ENCODE measurements at places on chromosomes 11 and 22. TPM values are rescaled to one million over a fixed set of nuclear protein-coding genes. Genes with fewer than 3 reads are reported as not detected.
A peak's percentile ranks its signal among the peaks of the same experiment; 100 is the strongest.

GRCh38 chr22:41478473-41478872, 9.6 kb downstream of the ACO2 start:
- DNase-seq: no peak

GRCh38 chr22:48780597-48781277, 1046.9 kb downstream of the BRD1 start:
- no peak for DNase-seq

DNA sequence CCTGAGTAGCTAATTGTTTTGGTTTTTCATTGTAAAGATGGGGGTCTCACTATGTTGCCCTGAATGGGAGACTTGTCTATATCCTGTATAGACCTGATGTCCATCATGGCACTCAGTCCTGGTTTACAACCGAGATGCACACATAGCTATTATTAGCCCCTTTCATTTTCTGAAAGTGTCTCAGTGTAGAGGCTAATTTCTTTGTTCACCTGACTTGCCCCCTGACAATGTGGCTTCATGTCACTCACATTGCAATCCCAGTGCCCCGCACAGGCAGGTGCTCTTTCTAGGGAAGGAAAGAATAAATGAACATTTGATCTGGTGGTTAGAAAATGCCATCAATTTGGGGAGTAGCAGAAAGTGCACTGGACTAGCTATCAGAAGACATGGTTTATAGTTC, 13.1 kb upstream of the KDM2A start:
- no peak for DNase-seq

PATE4 gene
- polyA plus RNA-seq: 0.35 TPM

CXCR5 gene
- polyA plus RNA-seq: 0.29 TPM

DNA sequence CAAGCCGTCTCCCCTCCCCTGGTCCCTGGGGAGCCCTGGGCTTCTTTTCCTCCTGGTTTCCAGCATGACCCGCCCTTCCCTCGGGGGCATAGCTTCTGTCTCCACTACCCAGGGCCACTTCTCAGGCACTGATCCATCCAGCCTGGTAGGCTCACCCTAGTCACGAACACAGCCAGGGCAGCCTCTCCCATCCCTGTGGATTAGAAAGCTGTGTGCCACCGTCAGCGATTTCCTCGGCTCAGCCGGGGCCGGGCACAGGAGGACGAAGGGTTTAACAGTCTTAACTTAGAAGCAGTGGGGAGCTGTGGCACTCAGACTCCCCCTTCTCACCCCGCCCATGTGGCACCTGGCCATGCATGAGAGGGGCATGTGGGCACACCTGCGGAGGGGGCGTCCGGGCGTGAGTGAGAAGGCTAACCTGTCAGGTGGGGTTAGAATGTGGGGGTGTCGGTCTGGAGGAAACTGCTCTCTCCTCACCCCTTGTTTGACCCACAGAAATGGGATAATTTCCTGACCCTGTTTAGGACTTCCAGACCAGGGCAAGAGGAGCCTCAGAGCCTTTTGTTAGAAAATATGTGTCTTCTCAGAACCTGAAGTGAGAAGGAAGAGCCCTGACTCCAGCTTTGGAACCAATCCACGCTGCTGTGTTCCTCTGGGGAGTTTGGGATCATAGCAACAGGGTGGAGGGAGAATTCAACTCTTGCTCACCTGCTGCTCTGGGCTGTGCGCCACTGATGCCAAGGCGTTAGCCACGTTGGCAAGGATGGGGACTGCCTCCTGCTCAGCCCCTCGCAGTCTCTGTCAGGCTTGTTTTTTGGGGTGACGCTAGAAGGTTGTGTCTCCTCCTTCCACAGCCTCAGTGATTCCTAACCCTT, 14.6 kb downstream of the GLB1L2 start:
- DNase-seq: no peak

TRIM48 gene
- not detected for polyA plus RNA-seq

- no peak for DNase-seq
Measured at GRCh38 chr11:69308491-69308911, 14.5 kb downstream of the MYEOV start.

- no peak for DNase-seq
Measured at GRCh38 chr22:39718206-39718605, 147.7 kb downstream of the CACNA1I start.

DNA sequence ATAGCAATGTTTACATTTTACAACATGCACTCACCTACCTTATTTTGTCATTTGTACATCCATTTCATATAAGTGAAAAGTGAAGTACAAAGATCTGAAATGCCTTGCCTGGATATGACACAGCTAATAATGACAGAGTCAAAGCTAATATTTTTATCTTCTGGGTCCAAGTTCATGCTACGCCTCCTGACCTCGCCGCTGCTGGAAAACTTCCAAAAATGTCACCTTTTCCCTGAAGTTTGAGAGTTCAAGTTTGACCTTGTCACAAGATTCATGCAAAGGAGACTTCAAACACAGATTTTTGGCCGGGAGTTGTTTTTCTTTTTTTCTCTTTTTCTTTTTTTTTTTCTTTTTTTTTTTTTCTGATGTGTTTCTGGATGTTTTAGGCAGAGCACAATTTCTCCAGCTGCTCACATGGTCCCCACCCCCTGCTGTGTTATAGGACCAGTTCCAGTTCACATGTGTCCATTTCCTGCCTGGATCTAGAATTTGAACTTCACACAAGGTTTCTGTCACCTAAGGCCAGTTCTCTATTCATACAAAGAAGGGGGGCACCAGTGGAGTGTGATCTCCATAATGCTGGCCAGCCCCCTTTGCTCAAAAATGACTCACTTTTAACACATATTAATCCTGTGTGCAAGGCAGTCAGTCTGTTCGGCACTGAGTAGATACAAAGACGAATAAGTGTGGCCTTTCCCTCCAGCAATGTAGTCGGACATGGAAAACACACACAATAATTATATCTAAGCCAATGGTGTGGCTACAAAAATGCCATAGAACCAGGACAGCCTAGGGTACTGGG, 546.8 kb downstream of the BUD13 start:
- no peak for DNase-seq

CSNK2A3 gene
- 0.45 TPM for polyA plus RNA-seq

- DNase-seq: no peak
Measured at GRCh38 chr22:47625531-47626427, 863.3 kb downstream of the TBC1D22A start.

OR52I1 gene
- polyA plus RNA-seq: not detected

DNA sequence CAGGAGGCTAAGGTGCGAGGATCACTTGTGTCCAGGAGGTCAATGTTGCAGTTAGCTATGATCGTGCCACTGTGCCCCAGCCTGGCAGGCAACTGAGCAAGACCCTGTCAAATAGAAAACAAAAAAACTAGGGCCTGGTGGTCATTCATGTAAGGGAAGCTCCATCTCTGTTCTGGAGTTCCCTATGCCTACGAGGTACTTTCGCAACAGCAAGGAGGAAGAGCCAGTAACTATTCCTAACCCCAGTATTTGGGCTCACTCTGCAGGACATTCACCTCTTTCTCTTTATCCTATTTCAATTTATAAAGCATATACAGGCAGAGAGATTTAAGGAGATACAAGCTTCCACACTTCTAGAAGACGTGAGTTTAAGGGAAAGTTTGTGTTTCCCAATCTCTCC, 46.6 kb downstream of the RDX start:
- DNase-seq: no peak

OR52L1 gene
- polyA plus RNA-seq: not detected

GRCh38 chr11:31875866-31876560, 64.9 kb upstream of the PAX6 start:
- no peak for DNase-seq

GAS2 gene
- 13.3 TPM for polyA plus RNA-seq

DNA sequence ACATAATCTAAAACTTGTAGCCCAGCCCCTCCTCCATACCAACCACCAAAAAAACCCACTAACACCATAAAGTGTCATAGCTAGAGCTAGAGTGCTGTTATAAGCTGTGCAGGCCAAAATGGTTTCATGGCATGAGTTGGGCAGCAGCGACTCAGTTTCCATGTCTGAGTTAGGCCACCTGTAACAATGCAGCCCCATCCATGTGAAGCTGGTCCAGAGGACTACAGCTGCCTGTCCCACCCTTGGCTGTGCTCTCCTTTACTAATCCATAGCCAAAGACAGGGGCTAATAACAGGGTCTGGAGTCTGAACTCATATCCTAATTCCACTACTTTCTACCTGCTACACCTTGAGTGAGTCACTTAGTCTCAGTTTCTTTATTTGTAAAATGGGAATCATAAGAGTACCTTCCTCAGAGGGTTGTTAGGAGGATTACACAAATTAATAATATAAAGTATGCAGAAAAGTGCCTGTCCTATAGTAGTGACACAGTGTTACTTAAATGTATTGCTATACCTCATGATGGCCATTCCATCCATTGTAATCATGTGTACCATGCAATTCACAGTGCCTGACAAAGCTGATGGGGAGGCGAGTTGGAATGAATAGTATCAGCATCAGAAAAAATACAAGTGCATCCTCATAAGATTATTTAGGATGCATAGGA, 20.6 kb downstream of the KCNQ1OT1 start:
- DNase-seq: no peak

DNA sequence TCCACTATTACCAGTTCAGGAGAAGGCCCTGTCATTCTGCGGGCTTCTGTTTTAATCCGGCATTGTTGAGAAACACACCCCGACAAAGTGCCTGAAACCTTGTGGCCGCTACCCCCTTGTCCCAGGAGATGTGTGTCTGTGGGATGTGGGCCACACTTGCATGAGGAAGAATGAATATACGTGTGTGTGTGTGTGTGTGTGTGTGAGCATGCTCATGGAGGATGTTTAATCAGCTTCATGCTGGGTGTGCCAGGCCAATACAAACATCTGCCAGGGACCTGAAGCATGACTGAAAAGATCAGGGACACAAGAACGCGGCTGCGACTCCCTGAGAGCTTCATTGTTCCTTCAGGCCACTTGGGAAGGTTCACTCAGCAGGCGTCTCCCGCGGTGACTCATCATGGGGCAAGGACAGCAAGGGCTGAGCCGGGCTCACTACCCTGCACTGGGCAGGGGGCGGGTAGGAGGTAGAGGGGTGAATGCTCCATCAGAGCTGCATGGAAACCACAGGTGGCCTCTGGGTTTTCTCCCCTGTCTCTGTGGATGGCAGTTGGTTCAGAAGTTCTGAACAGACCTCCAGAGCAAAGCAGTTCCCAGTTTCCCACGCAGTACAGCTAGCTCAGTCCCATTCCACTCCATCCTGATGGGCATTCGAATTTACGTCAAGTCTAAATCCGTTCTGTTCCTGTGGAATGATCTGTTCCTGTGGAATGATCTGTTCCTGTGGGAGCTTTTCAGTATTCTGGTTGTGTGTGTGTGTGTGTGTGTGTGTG, 7.0 kb upstream of the MALAT1 start:
- peak; percentile 90 for DNase-seq

DNA sequence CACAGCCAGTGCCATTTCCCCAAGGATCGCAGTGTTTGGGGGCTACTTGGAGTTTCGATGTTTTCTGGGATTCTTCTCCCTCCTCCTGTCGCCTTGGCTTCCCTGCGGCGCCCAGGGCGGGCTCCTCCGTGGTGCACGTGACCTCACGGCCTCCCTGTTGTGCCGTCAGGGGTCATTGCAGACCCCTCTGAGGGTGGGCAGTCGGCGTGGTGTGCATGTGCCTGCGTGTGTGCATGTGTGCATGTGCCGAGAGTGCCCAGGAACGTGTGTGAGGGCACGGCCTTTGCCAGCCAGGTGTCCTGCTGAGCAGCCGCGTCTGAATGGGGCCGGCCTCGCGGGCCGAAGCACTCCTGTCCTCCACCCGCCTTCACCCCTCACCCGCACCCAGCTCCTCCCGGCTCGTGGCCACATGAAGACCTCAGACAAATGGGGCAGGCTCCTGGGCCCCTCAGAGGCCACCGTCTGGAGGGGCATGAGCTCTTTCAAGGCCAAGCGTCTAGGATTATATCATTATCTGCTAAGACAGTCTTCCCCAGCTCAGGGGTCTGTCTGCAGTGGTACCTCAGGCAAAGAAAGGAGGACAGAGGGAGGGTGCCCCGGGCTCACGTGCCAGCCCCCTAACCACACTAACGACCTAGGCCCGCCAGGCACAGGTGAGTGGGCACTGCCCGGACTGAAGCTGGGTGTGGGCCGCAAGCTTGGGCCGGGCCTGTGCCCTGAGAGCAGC, 9.4 kb upstream of the MRPL23 start:
- no peak for DNase-seq

DNA sequence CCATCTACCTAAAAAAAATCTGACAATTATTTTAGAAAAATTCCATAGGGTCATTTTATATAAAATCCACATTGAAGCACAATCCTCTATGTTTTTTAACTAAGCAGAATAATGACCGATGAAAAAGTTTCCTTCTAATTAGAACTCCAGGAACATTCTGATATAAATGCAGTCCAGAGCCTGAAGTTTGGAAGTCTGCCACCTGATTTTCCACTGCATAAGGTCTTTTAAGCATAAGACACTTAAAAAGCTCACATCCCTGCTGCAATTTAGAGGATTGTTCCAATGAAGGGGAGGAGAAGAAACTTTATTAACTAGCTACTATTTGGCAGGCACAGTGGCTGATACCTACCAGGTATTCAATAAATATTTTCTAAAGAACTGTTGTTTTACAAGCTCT, 570.3 kb upstream of the ANO5 start:
- no peak for DNase-seq

GRCh38 chr22:32760815-32761214, 40.7 kb upstream of the TIMP3 start:
- no peak for DNase-seq

SCGB1D2 gene
- polyA plus RNA-seq: not detected

OR8D1 gene
- polyA plus RNA-seq: not detected

- no peak for DNase-seq
Measured at GRCh38 chr11:2399488-2400068, 972 bp upstream of the TSSC4 start.

- DNase-seq: no peak
Measured at GRCh38 chr11:131108760-131109159, 192.5 kb upstream of the SNX19 start.

SLC17A6 gene
- polyA plus RNA-seq: not detected

MAPK8IP1 gene
- 8.3 TPM for polyA plus RNA-seq

- no peak for DNase-seq
Measured at GRCh38 chr11:80297858-80298632, 857.2 kb upstream of the TENM4 start.

DNA sequence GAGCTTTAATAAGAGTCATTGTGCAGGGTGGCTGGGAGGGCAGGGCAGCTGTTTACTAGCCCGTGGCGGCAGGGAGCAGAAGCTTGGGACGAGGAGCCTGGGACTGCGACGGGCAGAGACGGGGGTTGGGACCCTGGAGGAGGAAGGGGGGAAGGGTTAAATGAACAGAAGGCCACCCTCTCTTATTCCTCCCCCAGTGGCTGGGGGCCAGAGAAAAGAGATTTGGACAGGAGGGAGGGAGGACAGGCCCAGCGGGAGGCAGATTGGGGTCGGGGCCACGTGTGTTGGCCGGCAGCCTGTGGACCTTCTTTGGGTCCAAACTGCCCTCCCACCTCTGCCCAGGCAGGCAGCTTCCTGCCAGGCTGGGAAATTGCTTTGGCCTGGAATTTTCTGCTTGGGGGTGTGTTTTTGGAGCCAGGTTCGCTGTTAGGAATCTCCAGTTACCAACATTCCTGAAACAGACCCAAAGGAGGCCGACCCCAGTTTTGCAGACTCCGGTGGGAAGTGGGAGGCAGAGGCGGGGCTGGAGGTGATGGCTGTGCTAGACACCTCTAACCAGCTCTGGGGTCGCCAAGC, 50.2 kb downstream of the APOL3 start:
- DNase-seq: peak; percentile 13
